ENCODE measurements at places on chromosomes 11 and 22.
A peak's percentile ranks its signal among the peaks of the same experiment; 100 is the strongest.

GRCh38 chr11:1517117-1518005 lies 30.8 kb upstream of the MOB2 start:
- DNase-seq, result no peak

- no peak for DNase-seq
Measured at GRCh38 chr22:44273175-44273574, 39.6 kb downstream of the SHISAL1 start.

GRCh38 chr11:133814588-133815100 lies 30.7 kb downstream of the SPATA19 start:
- DNase-seq, result no peak

DNA sequence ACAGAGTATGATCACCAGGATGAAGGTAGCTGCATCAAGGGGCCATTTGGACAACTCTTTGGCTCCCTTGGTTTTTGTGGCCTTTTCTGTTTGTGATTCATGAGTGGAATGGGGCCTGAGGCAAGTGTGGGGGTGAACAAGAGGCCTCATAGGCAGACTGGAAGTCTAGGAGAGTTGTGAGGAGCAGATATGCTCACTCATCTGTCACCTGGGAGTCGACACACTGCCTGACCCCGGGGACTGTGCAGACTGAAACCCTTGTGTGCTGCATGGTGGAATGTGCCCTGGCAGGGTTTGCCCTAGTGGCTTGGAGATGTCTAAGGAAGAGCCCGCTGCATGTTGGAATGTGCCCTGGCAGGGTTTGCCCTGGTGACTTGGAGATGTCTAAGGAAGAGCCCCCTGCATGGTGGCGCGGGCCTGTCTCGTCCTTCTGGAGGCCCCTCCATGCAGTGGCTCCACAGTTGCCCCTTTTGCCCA lies 60.0 kb downstream of the MED15 start:
- DNase-seq, result peak; percentile 35

- DNase-seq, result no peak
Measured at GRCh38 chr11:118916842-118917388, 8.8 kb downstream of the BCL9L start.

DNA sequence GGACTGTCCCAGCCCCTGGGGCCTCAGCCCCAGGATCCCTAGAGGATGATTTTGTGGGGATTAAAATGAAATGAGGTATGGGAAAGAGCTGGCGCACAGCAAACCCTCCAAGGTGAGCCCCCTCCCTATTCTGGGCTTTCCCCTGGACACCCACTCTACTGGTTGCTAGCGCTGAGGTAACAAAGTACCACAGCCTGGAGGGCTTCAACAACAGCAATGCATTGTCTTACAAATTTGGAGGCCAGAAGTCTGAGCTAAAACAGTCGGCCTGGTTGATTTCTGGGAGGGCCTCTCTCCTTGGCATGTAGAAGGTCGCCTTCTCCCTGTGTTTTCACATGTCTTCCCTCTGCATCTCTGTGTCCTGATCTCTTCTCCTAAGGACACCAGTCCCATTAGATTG lies 913.6 kb downstream of the NTM start:
- no peak for DNase-seq

DNA sequence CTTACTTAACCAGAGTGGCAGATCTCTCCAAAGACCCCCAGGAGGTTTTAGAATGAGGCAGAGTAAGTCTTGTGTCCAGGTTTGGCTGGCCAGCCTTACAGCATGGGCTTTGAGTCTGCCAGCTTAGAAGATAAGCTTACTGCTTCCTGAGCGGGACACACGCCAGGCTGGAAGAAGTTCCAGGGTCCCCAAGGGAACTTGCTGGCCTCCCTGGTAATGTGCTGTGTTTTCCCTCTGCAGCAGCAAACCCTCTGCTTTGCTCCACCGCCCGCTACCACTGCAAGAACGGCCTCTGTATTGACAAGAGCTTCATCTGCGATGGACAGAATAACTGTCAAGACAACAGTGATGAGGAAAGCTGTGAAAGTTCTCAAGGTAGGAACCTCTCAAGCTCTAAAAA lies 154.2 kb downstream of the LDLRAD3 start:
- no peak for DNase-seq

- DNase-seq, result no peak
Measured at GRCh38 chr11:14041040-14041439, 78.5 kb downstream of the SPON1 start.

DNA sequence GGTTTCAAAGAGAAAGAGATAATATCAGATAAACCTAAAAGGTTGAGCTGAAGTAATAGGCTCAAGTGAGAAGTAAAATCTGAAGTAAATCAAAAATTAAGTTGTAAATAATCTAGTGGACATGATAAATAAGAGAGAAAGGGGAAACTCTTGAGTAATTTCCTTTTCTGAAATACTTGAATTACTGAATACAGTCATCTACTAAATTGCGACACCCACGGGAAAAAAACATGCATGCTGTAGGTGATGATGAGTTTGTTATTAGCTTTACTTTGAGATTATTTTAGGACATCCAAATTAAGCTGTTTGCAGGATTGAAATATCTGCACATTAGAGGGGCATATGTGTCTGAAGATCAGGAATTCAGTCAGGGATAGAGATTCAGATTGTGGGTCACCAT lies 50.0 kb upstream of the CARD18 start:
- DNase-seq, result no peak

GRCh38 chr11:76850130-76850529 lies 10.6 kb upstream of the ACER3 start:
- no peak for DNase-seq

GRCh38 chr22:23193882-23194281 lies 13.6 kb downstream of the BCR start:
- no peak for DNase-seq

GRCh38 chr11:63783925-63784592 lies 15.5 kb upstream of the ZFTA start:
- DNase-seq, result no peak

DNA sequence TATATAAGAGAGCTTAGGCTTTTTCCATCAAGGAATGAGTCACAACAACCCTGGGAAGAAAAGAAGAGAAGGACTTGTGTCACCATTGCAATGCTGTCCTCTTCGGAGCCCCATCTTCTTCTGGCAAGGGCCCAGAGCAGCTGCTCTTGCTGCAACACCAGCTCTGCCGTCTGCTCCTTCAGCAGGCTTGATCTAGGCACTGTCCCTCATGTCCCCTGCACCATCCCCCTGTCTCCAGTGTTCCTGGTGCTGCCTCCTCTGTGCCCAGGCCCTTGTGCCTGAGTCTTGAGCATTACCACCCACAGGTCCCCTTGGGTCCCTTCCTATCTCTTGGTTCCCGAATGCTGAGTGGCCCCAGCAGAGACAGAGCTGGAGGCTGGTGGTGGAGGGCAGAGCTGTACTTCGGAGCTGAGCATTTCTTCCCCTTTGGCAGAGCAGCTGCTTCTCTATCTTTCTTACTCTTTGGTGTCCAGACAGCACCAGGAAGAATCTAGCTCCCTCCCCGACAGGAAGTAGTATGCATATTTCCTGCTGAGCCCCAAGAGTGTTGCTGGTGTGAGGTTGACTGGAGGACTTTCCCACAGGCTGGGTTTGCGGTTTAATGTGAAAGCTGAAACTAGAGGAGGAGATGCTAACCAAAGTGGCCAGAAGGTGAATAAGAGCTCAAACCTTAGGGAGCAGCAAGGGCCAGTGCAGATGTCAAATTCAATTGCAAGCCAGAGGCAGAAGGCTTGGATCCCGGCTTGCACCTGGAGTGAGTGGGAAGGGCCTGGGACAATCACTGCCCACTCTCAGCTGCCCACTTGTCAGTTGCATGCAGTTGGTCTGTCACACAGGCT lies 27.8 kb downstream of the WEE1 start:
- DNase-seq, result peak; percentile 79

DNA sequence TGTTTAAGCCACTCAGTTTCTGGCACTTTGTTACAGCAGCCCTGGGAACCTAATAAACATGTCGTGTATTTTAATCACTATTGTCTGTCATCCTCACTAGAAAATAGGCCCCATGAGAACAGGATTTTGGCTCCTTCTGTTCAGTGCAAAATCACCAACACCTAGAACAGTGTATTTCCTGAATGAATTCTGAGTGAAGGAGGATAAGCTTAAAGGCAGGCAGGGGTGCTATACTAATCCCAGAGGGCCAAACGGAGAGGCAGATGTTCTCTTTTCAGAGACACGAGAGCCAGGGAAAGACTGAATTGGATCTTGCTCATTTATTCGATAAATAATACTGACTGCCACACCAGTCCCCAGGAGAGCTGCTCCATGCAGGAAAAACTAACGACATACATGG lies 10.4 kb downstream of the SMCO4 start:
- DNase-seq, result no peak

DNA sequence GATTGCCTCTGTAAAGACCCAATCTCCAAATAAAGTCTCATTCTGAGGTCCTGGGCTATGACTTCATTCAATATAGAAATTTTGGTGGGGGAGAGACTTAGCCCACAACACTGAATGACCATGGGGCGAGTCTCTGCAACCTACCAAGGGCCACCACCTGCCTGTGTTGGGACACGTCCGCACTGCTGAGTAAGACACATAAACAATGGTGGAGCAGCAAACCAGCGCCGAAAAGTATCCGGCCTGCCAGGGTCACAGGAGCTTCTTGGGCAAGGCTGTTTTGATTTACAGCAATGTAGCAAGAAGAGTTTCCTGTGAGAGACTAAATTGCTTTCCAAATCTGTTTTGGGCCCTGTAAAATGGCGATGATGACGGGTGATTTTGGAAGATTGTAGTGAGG lies 122.3 kb downstream of the SHANK2 start:
- no peak for DNase-seq

DNA sequence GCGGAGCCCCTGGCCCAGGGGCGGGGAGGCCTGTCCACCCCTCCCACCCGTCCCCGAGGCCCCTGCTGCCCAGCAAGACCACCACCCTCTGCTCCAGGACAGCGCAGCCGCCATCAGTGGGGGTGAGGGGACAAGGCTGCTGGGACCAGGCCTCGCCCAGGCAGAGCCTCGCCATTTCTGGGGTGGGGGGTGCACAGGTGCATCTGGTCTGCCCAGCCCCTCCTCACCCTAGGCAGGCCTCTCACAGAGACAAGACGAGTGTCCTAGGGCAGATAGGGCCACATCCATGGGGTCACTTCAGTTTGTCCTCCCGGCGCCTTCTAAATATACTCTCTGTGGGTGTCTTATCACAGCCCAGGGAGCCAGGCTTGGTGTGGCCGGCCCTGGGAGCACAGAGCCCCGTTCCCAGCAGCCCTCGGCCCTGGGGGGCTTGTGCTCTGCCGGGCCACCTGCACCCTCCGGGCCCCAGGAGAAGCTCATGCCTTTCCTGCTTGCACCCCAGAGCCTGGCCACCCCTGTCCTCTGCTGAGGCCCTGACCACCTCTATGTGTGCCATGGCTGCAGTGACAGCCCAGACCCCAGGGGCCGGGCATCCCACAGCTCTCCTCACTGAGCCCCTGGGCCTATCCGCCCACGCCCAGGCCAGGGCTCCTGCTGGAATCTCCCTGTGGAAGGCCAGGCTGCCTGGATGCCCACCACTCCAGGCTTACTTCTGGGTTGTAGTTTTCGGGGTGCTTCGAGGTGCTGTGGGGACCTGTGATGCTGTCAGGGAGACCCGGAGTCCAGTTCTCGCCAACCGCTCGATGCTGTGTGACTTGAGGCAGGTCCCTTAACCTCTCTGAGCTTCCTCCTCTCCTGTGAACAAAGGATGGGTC lies 70.8 kb downstream of the KCNQ1 start:
- DNase-seq, result no peak

DNA sequence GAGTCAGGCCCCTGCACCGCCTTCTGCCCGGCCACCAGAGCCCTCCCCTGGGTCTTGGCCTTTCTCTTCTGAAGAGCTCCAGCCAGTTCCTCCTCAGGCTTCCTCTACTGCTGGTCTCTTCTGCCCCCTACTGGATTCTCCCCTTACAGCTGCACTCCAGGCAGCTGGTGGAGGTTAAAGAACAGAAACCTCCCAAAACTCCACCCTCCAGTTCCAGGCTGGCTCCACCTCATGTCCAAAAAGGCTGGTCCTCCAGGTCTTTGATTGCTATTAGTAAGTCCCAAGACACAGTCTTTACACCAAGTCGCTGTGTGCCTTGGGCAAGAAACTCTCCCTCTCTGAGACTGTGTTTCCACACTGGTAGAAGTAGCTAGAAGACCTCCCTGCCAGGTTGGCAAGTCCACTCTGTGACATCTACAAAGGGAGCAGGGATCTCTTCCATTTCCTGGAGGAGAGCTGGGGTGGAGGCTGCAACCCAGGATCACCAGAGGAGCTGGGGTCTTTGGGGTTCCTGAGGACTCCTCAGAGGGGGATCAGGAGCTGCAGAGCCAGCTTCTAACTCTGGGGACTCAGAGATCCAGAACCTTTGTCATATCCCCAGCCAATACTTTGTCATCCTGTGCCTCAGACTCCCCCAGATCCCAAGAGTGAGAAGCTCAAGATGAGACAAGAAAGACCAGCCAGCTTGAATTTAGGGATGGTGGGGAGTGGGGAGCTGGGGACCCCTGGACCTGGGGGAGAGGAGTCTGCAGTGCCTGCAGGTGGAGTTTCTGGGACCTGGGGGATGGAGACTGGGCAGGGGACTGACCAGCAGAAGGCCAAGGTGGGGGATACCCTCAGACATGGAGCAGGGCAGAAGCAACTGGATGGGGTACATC lies 3.4 kb upstream of the IGLL5 start:
- DNase-seq, result peak; percentile 74

- no peak for DNase-seq
Measured at GRCh38 chr11:128492461-128492860, 94.9 kb downstream of the ETS1 start.

All from activated CD4-positive, alpha-beta T cell treated with anti-CD3 and anti-CD28 coated beads for 48 hours (primary cell).